ENCODE measurements at places on chromosomes 7 and 10.

GRCh38 chr10:48464121-48464870 lies 140.6 kb downstream of the ARHGAP22 start:
- DNase-seq, result no peak

DNA sequence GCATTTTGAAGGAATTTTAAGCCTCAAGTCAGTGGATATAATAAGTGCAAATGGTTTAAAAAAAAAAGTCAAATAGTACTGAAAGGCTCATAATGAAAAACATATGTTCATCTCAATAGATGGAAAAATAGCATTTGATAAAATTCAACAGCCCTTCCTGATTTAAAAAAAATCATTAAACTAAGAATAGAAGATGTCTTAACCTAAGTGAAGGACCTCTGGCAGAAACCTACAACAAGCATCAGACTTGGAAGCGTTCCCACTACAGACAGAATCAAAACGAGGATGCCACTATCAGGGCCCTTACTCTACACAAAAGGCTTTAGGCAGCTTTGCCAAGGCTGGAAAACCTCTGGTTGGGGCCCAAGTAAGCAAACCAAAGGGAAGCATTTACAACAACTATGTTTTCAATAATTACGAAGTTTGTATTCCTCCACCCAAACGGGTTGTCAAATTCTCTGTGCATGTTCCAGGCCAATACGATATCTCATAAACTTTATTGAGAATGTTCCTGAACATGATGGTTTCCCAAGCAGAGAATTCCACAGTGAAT lies 45.1 kb downstream of the CYTH3 start:
- DNase-seq, result no peak

- no peak for DNase-seq
Observed at GRCh38 chr7:136868496-136869000, at the start of gene CHRM2. Gene CHRM2, plus strand, starts transcription at chr7:136868652. Its CDS starts 146,214 bp downstream, at chr7:137014866.

- DNase-seq, result no peak
Observed at GRCh38 chr7:3282457-3282856, 18.6 kb upstream of the SDK1 start.

GRCh38 chr7:130912082-130912861 lies 178.3 kb upstream of the KLF14 start:
- DNase-seq, result no peak

DNA sequence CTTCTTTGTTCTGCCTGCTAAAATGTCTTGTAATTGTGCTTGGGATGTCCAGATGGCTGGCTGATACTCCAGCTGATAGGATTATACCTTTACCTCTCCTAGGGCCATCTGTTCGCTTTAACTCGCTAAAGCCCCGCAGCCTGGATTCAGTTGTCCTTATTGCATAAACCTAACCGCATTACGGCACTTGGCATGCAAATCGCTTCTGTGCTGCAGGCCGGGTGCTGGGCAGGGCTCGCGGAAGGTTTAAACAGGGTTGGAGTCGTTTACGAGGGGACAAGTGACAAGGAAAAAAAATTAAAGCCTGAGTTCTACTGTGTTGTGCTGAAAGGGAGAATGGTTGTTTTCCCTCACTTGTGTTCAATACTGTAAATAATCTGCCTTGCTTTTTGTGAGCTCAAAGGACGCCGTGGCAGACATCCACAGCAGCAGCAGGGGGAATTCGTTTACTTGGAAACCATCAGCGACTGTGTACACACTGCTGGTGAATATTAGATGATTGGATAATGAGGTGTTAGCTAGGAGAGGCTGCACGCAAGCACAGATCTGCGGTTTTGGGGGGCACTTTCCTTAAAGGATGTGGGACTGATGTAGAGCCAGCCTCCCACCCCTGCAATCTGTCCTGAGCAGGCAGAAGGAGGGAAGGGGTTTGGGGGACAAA lies 93.0 kb downstream of the EBF3 start:
- no peak for DNase-seq

DNA sequence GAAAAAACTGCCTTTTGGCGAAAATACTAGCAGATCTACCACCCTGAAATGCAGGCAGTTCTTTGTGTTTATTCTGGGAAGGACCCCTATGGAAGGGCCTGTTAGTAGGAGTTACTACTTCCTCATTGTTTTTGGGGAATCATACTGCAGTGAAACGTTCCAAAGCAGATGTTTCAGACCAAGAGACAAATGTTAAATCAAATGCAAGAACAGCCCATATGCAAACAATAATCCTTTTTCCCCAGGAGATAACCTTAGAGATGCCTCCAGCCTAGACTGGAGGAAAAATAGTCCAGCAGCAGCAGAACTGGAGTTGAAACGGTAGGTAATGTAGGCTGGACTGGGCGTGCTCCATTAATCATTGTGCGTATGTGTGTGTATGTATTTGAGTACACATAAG lies 65.9 kb upstream of the VWDE start:
- DNase-seq, result no peak

GRCh38 chr7:112144284-112145059 lies 61.7 kb downstream of the DOCK4 start:
- no peak for DNase-seq

DNA sequence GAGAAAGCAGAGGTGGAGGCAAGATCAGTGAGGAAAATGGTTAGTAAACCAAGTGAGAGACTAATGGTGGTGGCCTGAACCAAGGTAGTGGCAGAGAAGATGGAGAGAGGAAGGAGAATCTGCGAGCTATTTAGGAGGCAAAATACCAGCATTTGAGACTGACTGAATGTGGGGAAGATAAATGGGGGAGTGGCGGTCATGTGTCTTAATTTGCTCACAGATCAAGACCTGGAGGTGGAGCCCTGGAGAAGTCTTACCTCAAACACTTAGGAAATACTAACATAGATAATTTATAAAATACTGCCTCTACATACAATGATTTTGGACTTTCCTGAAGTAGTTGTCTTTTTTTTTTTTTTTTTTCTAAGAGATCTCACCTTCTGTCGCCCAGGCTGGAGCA lies 34.7 kb downstream of the ICA1 start:
- no peak for DNase-seq

GRCh38 chr7:2516194-2516555 lies 3.4 kb upstream of the LFNG start:
- no peak for DNase-seq

DNA sequence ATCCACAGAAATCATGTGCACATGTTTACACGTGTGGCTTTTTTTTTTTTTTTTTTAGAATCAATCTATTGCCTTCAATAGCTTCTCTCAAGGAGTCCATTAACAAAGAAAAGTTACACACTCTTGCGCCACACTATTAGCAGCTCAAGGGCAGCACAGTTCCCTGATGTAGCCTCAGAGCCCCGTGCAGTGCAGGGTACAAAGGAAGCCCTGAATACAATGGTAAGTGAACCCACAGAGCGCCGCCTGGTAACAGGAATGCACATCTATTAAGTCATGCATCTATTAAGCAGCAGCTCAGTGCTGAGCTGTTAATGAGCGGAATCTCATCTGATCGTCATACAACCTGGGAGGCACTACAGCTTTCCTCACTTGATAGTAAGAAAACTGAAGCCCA lies 113.7 kb upstream of the PDLIM1 start:
- no peak for DNase-seq

GRCh38 chr7:135321556-135321955 lies 87.9 kb downstream of the STRA8 start:
- no peak for DNase-seq

- peak; percentile 22 for DNase-seq
Observed at GRCh38 chr7:88243345-88243909, 23.6 kb upstream of the SRI start.

GRCh38 chr10:45468079-45468478 lies 94.1 kb downstream of the ALOX5 start:
- DNase-seq, result no peak

- peak; percentile 6 for DNase-seq
Observed at GRCh38 chr10:20494474-20494873, 402.6 kb downstream of the NEBL start.

- no peak for DNase-seq
Observed at GRCh38 chr7:15554081-15554480, 7.7 kb downstream of the AGMO start.

DNA sequence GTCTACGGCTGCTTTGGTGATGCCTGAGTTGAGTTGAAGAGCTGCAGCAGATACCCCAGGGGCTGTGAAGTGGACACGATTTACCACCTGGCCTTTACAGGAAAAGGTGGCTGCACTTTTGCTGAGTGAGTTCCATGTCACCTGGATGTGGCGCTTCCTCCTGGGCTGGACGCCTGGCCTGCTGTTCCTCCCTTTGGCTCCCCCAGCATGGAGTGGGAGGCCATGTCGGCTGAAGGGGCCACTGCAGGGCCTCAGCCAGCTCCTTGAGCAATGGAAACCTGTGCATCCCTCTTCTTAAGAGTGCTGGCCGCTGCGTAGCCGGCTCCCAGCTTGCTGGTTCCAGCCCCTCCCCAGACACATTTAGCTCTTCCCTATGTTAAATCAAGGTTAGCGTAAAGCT lies 221.0 kb downstream of the GLRX3 start:
- no peak for DNase-seq

GRCh38 chr7:105691680-105692564 lies 110.6 kb upstream of the EFCAB10 start:
- DNase-seq, result peak; percentile 56

- no peak for DNase-seq
Observed at GRCh38 chr10:86708783-86709380, 40.6 kb downstream of the LDB3 start.

GRCh38 chr7:147363101-147363500 lies 1227.5 kb upstream of the C7orf33 start:
- DNase-seq, result no peak

DNA sequence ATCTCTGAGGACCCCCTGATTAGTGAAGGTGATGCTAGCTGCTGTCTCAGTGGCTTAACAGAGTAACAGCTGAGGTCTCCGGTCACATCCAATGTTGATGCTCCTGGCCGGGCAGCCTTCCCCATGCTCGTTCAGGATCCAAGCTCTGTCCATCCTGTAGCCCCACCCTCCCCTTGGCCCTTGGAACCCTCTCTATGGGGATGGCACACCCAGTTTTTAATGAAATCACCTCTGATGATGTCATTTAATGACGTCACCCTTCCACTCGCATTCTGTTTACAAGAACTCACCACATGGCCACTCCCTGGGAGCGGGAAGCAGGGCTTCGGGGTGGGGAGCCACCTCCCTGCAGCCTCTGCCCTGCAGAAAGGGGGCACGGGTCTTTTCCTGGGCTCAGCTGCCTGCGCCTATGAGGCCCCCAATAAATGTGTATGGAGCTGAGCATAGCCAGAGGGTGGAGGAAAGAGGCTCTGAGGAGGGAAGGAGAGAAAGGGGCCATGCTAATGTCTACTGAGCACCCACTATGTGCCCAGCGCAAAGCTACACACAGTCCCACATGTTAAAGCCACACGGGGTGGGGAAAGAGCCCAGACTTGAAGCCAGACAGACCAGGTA lies 95.5 kb downstream of the OAT start:
- no peak for DNase-seq

DNA sequence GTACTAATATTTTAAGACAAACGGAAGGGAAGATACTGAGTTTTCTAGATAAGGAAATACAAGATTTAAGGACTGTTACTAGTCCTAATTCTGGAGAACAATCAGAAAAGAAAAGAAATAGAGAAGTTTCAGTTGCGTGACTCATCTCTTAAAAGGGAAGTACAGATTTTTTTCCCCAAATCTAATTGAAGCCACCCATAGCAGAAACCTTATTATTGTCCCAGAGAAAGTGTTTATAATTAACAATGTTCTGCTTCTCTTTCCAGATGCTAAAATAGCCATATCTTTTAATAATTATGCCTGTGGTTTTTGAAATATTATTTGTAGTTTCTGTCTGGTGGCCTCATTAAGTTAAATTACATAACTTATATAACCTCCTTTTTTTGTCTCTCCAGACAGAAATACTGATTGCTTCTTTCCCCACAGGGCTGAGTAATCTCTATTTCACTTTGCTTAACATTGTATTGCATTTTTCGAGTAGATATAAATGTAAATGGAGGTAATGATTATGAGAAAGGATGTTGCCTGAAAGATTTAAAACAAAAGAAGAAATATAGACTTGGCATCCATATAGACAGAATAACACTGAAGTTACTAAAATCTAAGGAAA lies 240.7 kb upstream of the MBL2 start:
- no peak for DNase-seq

DNA sequence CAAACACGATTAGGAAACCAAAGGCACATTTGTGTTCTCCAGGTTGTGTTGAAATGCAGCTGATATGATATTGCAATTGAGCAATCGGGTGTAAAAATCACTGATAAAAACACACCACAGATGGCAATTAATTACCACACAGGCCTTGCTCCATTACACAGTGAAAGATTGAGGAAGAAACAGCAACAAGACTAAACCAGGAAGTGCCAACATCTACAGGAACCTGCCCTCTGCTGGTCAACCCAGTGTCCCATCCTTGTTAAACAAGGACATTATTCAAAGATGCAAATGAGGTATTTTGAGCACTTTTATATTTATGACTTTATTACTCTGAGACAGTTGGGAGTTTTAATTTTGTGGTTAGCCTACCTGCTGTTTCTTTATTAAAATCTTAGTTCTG lies 765.6 kb upstream of the GHITM start:
- peak; percentile 11 for DNase-seq

- DNase-seq, result peak; percentile 54
Observed at GRCh38 chr10:14507176-14507575, 176.5 kb upstream of the FRMD4A start.

GRCh38 chr7:85103962-85104361 lies 82.9 kb downstream of the SEMA3D start:
- no peak for DNase-seq

DNA sequence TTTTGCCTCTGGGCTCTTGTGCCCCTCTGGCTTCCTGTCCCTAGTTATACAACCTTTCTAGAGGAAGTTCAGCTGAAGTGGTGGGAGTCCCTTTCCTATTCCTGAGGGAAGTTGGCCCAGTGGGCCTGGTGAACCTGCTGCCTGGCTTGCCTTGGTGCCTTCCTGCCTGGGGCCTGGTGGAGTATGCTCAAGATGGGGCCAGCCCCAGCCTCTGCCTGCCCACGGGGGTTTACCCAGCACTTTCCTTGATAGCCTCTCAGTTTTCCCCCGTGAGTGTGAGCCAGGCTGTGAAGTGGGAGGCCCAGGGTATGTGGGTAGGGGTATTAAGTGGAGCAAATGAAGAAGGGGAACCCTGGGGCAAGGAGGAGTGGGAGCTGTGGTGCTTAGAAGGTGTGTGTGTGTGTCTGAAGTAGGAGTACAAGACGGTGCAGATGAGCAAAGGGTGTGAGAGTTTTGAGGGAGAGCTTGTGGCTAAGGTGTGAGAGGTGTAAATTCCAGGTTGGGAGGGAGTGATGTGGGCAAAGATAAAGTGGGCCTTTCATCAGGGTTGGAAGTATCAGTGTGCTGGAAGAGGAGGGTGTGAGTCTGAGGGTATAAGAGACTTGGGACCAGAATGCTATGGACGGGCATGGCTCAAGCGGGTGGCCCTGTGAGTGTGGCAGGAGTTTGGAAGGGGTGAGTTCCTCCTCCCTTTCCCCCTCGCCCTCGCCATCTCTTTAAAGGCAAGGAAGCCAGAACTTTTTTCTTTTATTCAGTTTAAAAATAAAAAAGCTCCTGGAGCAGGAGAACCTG lies 10.9 kb upstream of the PAX2 start:
- DNase-seq, result no peak

GRCh38 chr7:25181532-25181931 lies 46.8 kb downstream of the NPVF start:
- DNase-seq, result no peak

GRCh38 chr10:74750848-74751274 lies 75.5 kb upstream of the KAT6B start:
- DNase-seq, result no peak
